ENCODE measurements at places on chromosomes 16 and 17.
A peak's percentile ranks its signal among the peaks of the same experiment; 100 is the strongest.

DNA sequence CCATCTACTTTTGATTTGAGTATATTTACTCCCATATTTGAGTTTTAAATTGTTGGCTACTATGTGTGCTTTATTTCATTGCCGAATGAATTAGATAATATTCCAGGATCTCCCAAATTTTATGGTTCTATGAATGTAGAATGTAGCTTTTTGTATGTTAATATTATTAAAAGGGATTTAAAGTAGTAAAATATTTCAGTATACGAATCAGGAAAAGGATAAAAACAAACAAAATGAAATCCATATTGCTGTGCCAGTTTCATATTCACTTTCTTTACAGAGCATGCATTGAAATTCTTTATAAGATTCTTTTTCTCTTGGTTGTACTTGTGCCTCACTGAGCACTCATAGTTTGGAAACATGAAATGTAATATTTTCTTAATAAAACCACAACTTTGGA is 155.1 kb downstream of the CHD9 start:
- DNase-seq: no peak

DNA sequence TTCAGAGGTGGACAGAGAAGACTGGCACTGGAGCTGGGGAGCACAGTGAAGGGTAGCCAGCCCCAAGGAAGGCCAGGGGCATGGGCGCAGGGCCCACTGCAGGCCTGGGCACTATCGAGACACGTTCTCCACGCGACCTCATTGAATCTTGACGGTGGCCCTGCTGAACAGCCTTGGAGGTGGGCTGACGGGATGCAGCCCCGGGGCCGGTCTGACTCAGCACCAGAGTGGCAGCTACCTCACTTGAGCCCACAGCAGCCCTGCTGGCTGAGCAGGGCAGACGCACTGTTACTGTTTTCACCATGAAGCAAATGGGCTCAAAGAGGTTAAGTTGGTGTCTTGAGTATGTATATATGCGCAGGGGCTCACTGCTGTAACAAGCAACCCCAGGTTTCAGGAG is 78.8 kb upstream of the FOXF1 start:
- DNase-seq: no peak

GRCh38 chr17:44757045-44757917 is 1.5 kb upstream of the ADAM11 start:
- no peak for DNase-seq

DNA sequence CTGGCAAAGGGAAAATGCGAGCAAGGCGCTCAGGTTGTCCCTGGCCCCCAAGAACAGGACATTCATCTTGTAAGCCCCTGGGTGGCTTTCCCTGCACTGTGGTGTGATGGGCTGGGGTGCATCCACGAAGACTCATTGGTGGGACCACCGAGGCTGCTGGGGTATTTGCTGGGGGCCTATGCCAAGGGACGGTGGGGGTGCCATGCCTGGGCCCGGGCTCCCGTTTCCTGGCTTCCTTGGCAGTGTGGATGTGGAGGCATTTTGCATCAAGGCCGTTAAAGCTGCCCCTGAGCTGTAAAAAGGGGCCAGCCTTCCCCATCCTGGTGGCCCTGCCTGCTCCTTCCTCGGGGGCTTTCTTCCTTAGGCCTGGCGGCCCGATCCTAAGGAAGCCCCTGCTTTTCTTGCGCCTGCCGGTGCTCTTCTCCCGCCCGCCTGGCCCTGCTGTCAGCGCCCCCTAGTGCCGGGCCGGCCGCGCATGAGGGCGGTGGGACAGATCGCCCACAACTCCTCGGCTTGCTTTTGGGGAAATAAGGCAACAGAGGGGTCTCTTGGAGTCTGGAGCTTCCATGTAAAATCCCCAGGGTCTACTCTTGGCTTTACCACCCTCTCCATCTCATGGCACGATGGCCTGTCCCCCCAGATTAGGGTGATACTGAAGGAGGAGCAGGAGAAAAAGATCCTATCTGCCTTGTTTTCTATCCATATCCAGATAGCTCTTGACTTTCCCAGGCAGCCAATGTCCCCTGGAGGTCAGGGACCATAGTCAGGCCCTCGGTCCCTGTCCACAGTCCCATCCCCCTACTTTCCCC is 9.8 kb upstream of the TBX2 start:
- DNase-seq: peak; percentile 18

- DNase-seq: no peak
Measured at GRCh38 chr17:16415031-16415924, at the start of gene TRPV2. TSS of gene TRPV2 (plus strand) at chr17:16415571. CDS start at chr17:16417669, 2,098 bp downstream.

DNA sequence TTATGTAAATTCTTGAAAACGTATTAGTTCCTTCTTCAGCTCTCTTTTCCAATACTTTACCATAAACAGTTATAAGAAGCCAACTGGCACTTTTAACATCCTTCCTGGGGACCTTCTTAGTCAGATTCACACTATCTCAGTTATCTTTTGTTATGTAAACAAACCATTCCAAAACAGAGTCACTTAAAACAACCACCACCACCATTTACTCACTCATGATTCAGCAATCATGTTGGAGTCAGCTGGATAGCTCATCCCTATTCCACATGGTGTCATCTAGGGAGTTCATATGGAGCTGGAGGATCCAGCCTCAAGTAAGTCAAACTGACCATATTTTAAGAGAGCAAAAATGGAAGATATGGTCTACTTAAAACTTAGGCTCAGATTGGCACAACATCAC is 240.3 kb upstream of the IRX3 start:
- DNase-seq: no peak

- DNase-seq: no peak
Measured at GRCh38 chr16:76577003-76577402, 299.8 kb downstream of the CNTNAP4 start.

DNA sequence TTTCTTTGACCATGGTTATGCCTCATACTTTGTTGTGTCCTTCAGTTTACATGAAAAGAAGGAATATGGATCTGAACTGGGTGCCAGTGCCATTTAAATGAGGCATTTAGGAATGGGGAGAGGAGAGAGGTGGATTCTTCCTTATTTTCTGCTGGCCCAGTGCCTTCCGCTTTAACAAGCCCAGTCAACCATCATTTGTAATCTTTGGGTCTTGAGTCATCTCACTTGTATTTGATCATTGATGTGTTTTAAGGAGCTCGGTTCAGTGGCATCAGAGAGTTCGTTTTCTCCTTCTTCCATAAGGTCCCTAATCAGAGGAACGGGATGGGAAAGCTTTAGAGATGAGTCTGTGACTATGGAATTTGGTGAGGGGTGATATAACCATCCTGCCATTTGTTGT is 334.9 kb downstream of the WWOX start:
- DNase-seq: no peak

DNA sequence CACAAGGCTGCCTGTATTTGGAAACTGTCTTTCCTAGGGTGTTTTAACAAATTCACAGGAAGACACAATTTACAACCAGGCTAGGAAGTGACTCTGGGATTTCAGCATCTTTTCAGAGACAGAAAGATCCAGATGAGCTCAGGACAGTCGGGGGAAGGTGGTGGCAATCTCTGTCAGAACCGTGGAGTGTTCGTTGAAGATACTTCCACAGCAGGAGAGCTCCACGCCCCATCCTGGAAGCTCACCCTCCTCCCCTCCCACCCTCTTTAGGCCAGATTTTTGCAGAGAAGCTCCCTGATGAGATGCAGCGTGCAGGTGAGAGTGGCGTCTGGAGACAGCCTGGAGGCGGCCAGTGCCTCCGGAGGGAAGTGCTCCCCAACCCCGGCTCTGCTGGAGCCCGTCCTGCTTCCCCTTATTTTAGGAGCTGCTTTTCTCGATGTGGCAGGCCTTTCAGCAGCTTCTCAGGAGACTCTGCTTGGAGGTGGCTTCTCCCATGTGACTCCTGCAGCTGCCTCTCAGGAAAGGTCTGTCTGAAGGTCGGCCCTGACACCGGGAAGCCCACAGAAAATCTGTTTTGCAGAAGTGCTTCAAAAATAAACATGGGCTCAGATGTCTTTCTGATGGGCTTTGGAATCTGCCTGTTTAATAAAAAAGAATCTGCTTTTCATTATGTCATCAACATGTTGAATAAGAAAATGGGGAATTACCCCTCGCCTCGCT is 186.4 kb upstream of the CHMP6 start:
- no peak for DNase-seq

GRCh38 chr16:28981517-28981916 is 3.3 kb upstream of the LAT start:
- DNase-seq: no peak

DNA sequence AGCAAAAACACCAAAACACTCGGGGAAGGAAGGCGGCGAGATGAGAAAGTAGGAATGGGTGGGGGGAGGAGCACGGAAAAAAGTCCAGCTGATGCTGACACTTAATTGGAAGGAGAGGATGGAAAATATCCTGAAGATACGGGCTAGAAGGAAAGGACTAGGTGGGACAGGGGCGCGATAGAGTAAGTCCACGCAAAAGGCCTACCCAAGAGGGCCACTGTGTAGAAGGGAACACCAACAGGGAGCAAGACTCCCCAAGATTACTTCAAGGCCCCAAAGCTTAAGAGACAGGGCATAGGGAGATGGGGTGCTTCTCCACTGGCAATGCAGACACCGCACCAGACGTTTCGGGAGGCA is 736 bp downstream of the APPBP2 start:
- no peak for DNase-seq

DNA sequence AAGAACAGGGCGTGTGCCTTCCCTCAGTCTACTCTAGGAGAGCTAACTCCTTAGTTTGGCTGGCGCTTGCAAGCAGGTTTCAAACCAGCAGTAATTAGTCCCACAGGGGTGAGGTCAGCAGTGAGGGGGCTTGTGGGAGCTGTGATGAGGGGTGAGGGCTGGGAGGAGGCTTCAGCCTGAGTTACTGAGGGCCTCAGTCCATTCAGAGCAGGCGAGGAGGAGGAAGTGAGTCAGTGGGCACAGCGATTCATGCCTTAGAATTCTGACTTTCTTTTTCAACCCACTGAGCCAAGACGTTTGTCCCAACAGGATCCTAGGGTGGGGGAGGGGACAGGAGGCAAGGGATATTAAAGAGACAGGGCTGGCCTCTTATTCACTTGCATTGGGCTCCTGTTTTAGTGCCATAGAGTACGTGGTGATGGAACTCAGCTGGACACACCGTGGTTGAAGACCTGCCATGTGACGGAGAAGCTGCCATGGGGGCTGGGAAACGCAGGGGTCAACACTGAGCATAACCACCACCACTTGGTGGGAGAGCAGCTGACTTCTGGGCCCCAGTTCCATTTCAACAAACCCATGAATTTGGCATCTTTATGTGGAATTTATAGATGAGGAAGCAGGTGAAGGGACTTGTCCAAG is 8.3 kb upstream of the ITGA3 start:
- no peak for DNase-seq

GRCh38 chr17:539066-539465 is 175.6 kb downstream of the VPS53 start:
- no peak for DNase-seq

GRCh38 chr16:12669908-12670307 is 133.8 kb downstream of the CPPED1 start:
- no peak for DNase-seq

GRCh38 chr17:71921796-71922195 is 199.0 kb upstream of the SOX9 start:
- DNase-seq: no peak

DNA sequence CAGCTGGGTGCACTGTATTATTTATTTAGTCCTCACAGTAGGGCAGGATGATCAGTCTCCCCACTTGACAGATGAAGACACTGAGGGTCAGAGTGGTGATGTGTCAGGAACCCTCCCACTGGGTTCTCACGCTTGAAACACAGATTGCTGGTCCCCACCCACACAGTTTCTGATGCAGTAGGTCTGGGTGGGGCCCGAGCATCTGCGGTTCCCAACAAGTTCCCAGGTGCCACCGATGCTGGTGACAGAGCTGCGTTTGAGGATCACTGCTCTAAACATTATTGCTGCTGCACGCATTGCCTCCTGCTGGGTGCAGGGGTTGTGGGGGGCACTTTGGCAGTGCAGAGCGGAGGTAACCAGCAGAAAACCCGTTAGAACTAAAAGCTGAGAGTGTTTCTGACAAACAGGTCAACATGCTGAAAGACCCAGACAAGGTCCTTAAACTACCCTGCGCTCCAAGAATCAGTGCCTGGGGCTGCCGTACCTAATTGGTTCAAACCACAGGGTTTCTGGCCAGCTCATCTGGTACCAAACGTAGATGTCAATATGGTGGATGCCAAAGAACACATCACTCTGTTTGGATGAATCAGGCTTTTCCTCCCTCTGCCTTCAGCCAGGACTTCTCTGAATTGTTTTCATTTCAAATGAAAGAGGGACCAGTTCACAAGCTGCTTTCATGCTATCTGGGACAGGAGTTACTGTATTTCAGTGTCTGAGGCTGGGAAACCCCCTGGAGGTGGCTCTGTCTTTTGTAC is 76.0 kb downstream of the ABCC1 start:
- no peak for DNase-seq

DNA sequence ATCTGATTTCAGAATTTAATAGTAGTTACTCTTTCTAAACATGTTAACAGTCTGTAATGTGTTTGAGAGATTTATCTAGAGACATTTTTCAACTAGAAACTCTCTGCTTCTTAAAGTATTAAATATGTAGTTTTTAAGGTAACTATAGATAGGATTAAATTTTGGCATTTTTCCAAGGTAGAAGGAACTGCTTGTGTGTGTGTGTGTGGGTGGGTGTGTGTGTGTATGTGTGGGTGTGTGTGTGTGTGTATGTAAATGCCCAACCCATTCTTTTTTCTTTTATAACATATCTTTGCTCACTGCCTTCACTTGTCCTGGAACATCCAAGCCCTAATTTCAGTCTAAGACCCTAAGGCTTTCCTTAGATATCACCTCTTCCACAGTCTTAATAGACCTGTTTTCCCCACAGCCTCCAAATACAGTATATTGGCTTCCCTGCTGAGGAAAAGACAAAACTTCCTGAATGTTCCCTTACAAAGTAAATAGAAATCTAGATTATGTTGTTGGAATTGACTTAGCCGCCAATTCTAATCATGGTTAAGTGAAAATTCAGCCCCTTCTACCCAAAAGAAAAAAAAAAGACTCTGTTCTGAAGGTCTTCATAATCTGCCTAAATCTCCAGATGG is 33.5 kb downstream of the NUP93 start:
- DNase-seq: no peak

GRCh38 chr16:12535535-12536411 is 267.9 kb downstream of the CPPED1 start:
- no peak for DNase-seq

DNA sequence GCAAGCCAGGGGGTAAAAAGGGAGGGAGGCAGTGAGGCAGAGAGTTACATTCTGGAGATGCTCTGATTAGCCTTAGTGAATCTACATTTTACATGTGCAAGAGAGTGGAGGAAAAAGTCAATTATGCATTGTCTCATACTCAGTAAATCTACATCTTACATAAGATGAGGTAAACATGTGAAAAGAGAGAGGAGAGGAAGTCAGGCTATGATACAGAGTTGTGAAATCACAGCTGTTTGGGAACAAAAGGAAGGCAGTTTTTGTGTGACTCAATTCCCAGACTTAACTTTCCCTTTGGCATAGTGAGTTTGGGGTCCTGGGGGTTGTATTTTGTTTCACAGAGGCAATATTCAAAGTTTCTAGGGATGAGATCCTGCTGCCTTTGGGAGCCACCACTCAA is 67.8 kb downstream of the GP2 start:
- DNase-seq: no peak

- DNase-seq: peak; percentile 22
Measured at GRCh38 chr17:15265131-15265530, at the start of gene PMP22. TSS of gene PMP22 (minus strand) at chr17:15265326. CDS start at chr17:15260727, 4,599 bp downstream.

Data from hypothalamus (tissue), 51 donors.